ENCODE measurements at places on chromosomes 1 and 21.

- DNase-seq, result no peak
Observed at GRCh38 chr1:62601457-62601856, 4.1 kb downstream of the ANGPTL3 start.

DNA sequence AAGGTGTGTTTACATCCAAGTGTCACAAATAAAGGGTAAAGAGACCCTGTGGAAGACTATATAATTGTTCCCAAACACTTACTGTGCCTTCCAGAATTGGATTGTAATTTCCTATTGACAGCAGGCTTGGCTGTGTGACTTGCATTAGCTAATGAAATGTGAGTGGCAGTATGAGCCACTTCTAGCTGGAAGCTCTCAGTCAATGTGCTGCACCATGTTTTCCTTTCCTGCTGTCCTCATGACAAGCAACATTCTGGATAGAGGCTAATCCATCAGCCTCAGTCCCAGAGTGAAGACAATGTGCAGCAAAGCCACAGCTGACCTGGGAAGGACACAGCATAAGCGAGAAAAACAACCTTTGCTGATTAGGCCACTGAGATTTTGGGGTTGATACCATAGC is 5.9 kb upstream of the FOXJ3 start:
- peak; percentile 34 for DNase-seq

DNA sequence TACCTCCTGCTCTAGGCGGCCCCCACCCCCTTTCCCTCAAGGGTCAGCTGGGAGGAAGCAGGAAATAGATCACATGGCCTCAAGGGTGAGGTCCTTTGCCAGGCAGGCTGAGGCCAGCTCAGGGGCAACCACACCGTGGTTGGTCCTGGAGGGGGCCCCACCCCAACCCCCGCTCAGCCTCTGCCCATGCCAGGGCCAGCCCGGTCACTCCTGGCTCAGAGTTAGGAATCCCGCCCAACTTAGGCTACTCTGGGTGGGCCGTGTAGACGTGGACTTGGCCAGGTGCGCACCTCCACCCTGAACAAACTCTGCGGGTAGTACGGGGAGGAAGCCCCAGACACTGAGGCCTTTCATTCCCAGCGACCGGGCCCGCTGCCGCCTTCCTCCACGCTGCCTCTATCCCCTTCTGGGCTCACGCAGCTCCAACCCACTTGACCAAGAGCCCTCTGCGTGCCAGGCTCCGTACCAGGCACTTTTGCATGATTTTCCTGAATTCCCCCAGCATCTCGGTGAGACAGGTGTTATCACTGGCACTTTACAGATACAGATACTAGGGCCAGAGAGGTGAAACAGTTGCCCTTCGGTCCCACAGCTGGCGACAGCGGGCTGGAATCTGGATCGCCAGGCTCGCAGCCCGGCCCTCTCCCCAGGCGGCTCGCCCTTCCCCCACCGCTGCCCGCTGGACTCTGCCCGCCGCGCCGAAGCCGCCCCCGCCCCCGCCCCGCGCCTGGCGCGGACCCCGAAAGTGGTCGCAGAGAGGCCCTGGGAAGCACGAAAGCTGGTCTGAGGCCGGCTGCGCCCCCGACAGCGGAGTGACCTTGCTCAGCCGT is 769 bp downstream of the GALE start:
- peak; percentile 75 for DNase-seq

DNA sequence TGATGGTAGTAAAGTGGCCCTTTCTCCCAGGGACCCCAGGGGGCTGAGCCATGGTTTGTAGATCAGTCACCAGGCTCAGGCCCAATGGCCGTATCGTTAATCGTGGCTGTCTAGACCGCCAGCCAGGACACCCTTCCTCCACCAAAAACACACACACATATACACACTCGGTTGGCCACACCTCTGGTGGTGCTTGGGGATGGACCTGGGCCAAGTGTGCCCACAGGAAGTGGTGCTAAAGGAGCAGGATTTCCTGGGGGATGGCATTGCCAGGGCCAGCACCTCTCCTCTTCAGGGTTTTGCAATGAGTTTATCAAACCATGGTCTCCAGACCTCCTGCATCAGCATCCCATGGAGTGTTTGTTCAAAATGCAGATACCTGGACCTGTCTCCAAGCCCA is 36.2 kb downstream of the CITED4 start:
- no peak for DNase-seq

- DNase-seq, result no peak
Observed at GRCh38 chr1:162633081-162633762, 958 bp downstream of the DDR2 start.

DNA sequence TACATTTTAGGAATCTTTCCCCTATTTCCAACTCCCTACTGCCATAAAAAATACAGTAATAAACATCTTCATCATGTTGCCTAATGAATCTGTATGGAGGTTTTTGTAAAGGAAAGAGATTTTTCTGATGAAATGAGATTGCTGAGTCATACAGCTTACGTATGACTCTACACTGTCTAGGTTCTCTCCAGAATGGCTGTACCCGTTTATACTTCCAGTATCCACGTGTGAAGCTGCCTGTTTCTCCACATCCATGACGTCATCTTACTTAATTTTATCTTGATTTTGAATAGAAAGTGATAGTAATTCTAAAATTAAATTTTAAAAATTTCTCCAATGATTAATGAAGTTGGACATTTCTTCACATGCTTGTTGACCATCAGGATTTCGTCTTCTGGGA is 103.7 kb downstream of the COQ8A start:
- DNase-seq, result no peak

GRCh38 chr1:160629286-160630210 is 17.3 kb downstream of the SLAMF1 start:
- no peak for DNase-seq

GRCh38 chr1:157639800-157640199 is 41.9 kb upstream of the FCRL4 start:
- DNase-seq, result no peak

DNA sequence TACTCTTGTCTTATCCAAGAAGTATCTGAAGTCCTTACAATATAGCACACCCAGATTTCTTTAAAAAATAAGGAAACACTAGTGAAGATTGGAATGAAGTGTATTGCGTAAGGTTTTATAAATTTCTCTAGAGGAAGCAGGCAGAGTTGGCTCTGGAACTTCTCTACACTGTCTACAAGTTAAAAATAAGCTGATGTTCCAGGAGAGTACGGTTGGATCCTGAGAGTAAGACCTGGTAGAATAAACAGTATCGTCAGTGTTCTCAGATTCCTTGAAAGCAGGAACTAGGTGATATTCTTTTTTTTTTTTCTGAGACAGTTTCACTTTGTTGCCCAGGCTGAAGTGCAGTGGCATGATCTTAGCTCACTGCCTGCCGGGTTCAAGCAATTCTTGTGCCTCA is 107.9 kb downstream of the USP25 start:
- no peak for DNase-seq

DNA sequence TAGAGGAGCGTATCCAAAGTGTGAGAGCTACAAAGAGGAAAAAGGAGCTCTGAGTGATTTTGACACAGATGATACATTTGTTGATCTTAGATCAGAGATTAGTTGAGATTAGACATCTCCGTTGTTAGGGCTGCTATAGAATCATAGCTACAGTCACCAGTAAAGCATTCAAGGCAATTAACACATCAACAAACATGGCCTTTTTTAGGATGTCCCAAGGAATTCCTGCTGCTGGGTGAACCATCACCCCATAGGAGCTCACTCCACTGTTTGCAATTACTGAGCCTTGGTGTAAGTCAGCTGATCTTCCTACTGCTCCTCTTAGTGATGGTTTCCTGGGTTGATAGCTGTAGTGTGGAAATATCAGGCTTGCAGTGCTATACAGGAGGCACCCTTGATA is 6.7 kb upstream of the RSRP1 start:
- no peak for DNase-seq

DNA sequence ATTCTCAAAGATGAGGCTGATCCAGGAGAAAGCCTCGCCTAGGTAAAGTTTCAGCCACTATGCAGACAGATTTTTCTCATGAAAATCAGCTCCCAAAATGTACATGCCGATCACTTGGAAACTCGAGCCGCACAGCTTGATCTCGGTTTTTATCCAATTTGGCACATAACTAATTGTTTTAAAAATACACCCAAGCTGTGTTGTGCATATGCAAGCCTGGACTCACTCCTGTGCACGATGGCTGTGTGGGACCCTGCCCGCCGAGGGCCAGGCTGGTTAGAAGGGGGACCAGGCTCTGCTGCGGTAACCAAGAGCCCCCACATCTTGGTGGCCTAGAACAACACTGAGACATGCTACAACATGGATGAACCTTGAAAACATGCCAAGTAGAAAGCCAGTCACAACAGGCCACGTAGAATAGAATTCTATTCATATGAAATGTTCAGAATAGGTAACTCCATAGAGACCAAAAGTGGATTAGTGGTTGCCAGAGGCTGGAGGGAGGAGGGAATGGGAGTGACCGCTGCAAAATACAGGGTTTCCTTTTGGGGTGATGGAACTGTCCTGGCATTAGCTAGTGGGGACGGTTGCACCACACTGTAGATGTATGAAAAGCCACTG is 16.1 kb upstream of the LDLRAP1 start:
- no peak for DNase-seq

- no peak for DNase-seq
Observed at GRCh38 chr1:175005085-175005783, 5.5 kb downstream of the CACYBP start.

DNA sequence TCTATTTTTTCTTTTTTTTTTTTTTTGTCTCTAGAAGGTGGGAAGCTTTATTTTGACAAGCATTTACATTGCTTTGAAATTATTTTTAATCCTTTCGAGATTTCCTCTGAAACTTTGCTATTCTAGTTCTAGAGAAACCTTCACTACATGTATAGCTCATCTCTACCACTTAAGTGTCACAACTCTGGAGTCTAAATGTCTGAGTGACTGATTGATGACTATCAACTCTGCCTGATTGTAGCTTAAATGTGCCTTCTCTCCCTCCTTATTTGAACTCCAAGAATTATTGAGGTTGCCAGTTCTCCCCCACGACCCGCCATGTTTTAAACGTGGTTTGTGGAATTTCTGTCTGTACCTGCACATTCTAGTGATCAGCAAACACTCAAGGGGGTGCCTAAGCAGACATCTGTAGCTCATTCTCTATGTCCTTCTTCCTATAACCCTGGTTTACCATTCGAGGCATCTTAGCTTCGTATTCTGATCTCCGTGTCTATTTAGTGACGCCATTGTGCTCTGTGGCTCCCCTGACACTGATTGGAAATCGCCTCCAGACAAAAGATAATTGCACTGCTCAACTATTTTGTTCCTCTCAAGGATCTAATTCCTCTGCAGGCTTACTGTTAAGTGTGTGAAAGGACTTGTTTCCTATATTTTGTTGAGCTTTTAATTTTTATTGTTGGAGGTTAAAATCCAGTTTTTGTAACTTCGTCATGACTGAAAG is 1570.6 kb downstream of the BRINP3 start:
- DNase-seq, result peak; percentile 9

DNA sequence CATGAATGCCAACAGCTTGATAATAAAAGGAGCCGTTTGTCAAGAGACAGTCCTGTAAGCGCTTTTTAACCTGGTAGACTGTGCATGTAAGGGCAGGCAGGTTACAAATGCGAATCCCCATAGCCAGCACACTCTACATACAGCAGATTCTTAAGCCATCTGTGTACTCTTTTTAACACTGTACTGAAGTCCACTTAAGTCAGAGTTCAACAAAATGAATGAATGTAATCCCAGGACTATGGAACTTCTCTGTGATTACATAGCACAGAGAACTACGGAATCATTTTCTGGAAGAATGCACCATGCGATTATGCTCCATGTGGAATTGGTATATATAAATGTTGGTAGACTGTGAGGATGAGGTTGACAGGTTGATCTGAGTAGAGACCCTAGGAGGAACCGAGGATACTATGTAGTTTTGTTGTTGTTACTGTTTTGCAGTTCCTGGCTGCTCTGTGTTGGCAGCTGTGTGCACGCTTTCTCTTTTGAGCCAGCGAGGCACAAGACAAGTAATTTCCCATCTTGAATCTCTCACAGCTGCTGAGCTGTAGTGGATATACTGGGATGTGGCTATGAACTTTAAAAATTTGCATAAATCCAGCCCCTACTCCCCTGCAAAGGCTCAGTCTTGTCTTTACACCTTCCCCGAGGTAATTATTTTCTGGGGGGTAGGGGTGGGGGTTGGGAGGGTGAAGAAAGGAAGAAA is 21.9 kb downstream of the LRRC8D start:
- no peak for DNase-seq

DNA sequence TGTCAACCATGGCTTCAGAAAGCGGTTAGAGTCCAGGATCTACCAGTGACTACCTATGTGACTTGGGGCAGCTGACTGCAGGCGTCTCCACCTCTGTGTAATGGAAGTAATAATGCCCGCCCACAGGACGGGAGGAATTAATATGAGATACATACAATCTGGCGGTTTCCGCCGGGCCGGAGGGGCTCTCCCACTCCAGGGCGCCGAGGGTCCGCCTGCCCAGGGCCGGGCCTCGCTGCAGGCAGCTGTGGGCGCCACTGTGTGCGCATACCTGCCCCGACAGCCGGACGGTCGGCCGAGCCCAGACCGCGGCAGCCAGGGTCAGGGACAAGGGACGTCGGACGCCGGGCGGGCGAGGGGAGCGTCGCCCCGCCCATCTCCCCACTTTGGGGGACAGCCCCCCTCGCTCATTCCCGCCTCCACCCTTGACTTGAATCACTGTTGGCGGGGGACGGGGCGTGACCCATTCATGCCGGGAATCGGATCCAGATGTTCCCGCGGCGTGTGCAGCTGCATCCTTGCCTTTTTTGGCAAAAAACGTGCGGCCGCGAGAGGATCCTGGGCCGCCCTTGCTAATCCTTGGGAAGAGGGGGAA is 6.0 kb upstream of the SF3A3 start:
- DNase-seq, result peak; percentile 72

GRCh38 chr1:198873696-198874230 is 234.9 kb downstream of the PTPRC start:
- DNase-seq, result no peak

DNA sequence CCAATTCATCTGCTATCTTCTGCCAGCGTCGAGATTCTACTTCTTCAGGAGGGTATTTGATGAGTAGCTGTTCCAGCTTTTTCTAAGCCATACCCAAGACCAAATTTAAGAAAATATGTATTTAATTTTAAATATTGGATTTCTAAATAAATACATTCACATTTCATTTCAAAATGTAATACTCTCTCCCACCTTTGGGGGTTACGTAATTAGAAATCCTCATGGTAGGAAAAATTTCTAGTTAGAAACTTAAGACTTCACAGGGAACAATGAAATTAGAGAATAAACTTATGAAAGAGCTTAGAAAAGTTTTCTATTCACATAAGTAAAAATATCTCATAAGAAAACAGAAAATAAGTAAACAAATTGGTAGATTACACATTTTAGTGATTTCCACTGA is 102.9 kb downstream of the ZZZ3 start:
- no peak for DNase-seq
